ENCODE measurements at places on chromosomes 7 and 10.

- no peak for DNase-seq
Measured at GRCh38 chr7:78039790-78040776, 241.5 kb downstream of the PHTF2 start.

DNA sequence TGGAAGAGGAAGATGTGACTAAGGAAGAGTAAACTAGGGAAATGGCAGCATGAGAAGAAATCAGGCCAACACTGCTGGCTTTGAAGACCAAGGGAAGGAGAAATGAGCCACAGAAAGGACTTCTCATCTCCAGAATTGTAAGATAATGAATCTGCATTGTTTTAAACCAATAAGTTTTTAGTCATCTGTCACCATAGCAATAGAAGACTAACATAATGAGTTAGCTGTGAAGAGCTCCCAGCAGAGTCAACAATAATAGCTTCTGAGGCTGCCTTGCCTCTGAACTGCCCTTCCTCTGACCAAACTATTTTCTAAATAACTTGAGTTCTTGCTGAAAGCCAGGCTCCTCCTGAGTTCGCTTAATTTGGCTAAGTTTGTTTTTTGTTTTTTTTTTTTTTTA is 103.6 kb downstream of the CACNA2D1 start:
- no peak for DNase-seq

GRCh38 chr10:33041783-33042437 is 83.9 kb upstream of the ITGB1 start:
- DNase-seq: no peak

GRCh38 chr7:45136106-45137060 is 21.2 kb upstream of the RAMP3 start:
- DNase-seq: peak; percentile 80

GRCh38 chr7:29627631-29628030 is 64.0 kb downstream of the PRR15 start:
- no peak for DNase-seq

DNA sequence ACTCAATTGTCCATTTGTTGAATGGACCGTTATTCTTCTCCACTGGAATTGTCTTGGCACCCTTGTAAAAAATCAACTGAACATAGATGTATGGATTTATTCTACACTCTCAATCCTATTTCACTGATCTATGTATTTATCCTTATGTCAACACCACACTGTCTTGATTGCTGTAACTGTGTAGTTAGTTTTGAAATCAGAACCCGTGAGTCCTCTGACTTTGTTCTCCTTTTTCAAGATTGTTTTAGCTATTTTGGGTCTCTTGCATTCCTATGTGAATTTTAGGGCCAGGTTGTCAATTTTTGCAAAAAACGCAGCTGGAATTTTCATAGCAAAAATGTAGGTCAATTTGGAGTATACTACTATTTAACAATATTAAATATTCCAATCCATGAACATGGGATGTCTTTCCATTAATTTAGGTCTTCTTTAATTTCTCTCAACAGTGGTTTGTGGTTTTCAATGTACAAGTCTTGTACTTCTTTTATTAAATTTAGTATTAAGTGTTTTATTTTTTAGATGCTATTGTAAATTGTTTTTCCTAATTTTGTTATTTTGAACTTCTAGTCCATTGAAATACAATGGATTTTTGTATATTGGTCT is 10.0 kb downstream of the CAMK2B start:
- no peak for DNase-seq

- DNase-seq: no peak
Measured at GRCh38 chr10:35463105-35463867, 127.0 kb downstream of the CCNY start.

DNA sequence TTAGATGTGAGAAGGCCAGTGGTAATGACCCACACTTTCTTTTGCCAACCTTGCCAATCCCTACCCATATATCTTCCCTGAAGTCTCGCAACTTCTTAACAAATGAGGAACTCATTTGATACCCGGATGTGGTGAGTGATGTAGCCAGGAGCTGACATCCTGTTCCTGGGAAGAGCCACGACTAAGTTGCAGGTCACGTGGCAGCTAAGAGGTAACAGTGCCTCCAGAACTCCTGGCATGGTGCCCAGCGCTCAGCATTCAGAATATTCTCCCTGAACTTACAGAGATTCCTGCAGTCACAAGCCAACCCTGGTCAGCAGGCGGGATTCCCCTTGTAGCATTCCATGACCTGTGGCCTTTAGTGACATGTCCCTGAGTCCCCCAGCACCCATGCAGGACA is 282.5 kb downstream of the GALNT17 start:
- no peak for DNase-seq

DNA sequence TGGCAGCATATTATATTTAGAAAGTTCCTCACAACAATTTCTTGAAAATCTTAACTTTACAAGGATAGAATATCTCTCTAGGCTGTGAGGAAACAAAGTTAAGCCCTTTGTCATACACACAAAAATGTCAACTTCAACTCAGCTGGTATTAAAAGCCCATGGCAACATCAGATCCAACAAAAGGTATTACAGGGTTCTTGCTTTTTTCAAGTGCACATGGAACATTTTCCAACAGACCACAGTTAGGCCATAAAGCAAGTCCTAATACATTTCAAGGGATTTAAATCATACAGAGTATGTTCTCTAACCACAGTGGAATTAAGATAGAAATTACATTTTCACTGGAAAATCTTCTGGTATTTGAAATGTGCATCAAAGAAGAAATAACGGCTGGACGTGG is 71.9 kb upstream of the OIT3 start:
- no peak for DNase-seq

- no peak for DNase-seq
Measured at GRCh38 chr7:142454862-142455261, 197.0 kb upstream of the PRSS58 start.

DNA sequence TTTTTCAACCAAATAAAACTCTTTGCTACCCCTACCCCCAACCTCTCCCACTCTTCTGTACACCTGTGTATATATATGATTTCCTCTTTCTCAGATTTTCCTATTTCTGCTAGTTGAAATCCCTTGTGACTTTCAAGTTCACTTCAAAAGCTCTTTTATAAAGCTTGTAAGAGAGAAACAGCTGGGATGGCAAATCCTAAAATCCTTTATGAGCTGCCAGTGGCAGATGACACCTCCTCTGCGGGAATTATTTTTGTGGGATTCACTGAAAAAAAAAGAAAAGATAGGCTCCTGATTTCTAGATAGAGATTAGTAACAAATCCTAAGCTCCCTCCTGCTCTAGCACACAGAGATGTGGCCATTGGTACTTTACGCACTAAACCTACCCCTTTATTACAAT is 92.9 kb downstream of the AHR start:
- DNase-seq: no peak

DNA sequence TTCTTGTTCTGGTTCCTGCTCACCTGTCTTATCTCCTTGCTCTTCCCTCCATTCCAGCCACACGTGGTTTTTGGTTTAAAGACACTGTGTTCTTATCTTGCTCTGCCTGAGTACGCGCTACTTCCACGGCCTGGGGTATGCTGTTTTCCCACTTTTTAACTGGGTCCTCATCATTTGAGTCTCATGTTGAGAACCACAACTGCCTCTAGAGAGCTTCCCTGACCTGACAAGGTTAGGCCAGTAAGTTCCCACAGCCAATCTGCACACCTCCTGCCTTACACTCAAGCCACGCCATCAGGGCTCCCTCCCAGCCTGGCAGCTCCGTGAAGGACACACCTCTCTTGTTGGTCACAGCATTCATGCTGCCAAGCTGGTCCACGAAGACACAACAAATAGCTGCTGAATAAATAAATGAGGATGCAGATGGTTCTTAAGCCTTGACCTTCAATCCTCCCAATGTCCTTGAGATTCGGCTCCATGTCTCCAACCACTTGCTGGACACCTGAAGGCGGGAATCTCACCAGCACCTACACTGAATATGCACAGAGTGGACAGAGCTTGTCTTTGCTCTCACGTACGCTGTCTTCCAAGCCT is 201.7 kb upstream of the KLF14 start:
- no peak for DNase-seq

DNA sequence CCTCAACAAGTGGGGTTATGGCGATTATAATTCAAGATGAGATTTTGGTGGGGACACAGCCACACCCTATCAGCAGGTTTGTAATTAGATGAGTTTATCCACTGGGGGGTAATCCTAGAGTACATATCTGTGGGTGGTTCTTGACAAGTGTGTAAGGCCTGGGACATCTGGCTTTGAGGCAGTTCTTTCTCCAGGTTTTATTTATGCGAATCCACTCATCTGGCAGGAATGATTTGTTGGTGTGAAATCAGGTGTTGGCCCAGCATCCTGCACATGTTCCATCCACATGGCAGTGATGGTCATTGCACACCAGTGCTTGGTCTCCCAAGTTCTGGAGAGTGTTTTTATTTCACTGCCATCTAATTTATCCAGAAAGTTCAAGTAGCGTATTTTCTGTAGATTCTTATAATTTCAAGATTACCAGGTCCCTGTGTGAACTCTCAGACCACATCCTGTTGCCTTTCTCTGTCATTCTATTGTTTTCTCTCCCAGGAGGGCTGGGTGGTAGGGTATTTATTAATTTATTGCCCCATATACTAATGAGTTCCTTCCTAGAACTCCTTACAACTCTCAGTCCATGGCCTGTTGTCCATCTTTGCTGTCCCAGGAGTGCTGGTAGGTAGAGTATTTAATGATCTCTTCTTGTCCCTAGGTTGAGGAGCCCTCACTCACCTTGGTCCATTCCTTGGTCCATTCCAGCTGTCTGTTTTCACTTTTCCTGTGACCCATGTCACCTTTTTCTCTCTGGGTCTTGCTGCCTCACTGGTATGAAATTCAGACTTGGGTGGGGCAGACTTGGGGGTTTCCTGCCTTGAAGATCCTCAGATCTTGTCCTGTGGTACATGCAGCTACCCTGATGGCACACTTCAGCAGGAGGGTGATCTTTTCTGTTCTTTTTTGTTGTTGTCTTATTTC is 10.4 kb downstream of the RALA start:
- DNase-seq: no peak

DNA sequence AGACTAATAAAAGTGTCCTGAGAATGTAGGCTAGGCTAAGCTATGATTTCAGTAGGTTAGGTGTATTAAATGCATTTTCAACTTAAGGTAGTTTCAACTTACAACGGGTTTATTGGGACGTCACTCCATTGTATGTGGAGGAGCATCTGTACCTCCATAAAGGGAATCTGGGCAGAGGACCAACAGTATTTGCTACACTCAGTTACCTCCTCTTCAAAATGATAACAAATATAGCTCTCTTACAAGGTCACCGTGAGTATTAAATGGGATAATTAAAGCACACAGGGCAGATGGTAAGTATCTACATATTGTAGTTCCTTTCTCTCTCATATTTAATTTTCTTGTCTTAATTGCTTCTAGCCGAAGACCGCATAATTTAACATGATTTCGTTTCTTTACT is 59.0 kb upstream of the FGL2 start:
- DNase-seq: no peak

DNA sequence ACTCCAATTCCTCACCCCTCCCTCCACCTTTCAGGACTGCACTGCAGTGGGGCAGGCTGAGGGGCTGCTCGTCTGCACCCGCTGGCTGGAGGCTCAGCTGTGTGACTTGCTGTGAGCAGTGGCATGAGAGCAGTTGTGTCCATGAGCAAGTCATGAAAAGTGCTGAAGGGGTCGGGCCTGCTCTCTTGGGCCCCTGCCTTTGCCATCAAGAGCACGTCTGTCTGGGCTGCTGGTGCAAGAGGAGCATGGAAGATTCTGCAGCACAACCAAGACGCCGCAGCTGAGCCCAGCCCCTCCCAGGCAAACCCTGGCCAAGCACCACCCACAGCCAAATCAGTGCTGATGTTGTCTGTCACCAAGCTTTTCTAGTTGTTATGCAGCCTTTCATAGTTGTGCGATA is 284.3 kb downstream of the TCERG1L start:
- DNase-seq: no peak

GRCh38 chr7:56105508-56105907 is 768 bp downstream of the CHCHD2 start:
- DNase-seq: peak; percentile 49

Measured in MM.1S (cell line).